Neural crest cell (in vitro differentiated cells): ENCODE measurements at places on chromosomes 11 and 22. TPM values are rescaled to one million over a fixed set of nuclear protein-coding genes. Genes with fewer than 3 reads are reported as not detected.

Gene TMEM191C
- total RNA-seq = 2.1 and 2.2 TPM in 2 replicates

Gene FAM118A
- total RNA-seq = 60.7 and 64.8 TPM in 2 replicates

Gene CYTH4
- total RNA-seq = not detected in 2 replicates

Gene TPBGL
- total RNA-seq = 0.19 and 0.27 TPM in 2 replicates

Gene KCNJ1
- not detected in 2 replicates for total RNA-seq

Gene MARK2
- 42.4 and 42.9 TPM in 2 replicates for total RNA-seq

Gene C11orf52
- total RNA-seq = not detected in 2 replicates

Gene BATF2
- 0.21 and 0.30 TPM in 2 replicates for total RNA-seq

Gene C11orf97
- not detected in 2 replicates for total RNA-seq

Gene UCP3
- 4.0 TPM in 2 replicates for total RNA-seq

Gene CCDC15
- total RNA-seq = 6.1 and 7.1 TPM in 2 replicates

Gene TOLLIP
- 38.0 and 40.3 TPM in 2 replicates for total RNA-seq

Gene MS4A3
- total RNA-seq = not detected in 2 replicates

Gene VWCE
- total RNA-seq = 42.0 and 42.1 TPM in 2 replicates

Gene OR8D1
- not detected in 2 replicates for total RNA-seq

Gene LGALS12
- not detected in 2 replicates for total RNA-seq

Gene OR51D1
- total RNA-seq = not detected in 2 replicates

Gene GLB1L2
- total RNA-seq = 15.4 TPM in 2 replicates
